Testis (tissue), 5 donors: ENCODE measurements at places on chromosomes 6 and 20. TPM values are rescaled to one million over a fixed set of nuclear protein-coding genes. Genes with fewer than 3 reads are reported as not detected.

MCHR2 gene
- not detected for total RNA-seq

ANGPT4 gene
- 0.79 TPM for total RNA-seq

F13A1 gene
- total RNA-seq: 22.7 TPM

HLA-DQA2 gene
- not detected for total RNA-seq

TOX2 gene
- 67.0 TPM for total RNA-seq
